ENCODE measurements at places on chromosomes 12 and 14.

GRCh38 chr14:34937442-34937841, 45.4 kb upstream of the SRP54 start:
- no peak for DNase-seq

GRCh38 chr12:122749569-122750332, 2.9 kb upstream of the DENR start:
- no peak for DNase-seq

GRCh38 chr14:20306079-20306423, 300 bp upstream of the TTC5 start:
- no peak for DNase-seq

DNA sequence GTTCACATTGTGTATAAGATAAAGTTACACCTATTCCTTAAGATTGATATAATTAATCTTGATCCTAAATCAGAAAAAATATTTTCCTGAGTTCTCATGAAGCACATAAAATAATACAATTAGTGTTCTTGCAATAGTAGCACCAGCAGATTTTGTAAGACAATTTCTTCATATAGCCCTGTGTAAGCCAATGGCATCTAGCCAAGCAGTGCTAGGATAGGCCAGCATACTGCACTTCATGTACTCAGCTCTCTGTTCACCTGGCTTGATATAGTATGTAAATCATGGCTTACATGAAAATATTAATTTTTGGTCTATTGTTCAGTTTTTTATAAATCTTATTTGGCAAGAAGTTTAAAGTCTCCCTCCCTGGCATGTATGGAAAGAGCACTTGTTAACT, 1.9 kb downstream of the KLRF2 start:
- DNase-seq, result no peak

DNA sequence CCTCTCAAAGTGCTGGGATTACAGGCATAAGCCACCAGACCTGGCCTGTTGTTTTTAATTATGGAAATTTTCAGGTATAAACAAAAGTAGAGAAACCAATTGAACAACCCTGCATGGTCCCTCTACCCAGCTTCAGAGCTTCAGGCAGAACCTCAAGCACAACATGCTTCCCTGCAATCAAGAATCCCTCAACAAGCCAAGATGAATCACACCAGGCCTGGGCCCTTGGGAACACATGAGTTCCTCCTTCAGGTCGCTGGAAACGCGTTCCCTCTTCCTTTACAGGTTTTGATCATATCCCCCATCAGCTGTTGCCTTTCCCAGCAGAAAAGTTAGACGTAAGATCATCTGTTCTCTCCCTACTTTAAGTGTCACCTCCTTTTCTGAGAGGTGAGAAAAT, 20.5 kb upstream of the CORO1C start:
- no peak for DNase-seq

DNA sequence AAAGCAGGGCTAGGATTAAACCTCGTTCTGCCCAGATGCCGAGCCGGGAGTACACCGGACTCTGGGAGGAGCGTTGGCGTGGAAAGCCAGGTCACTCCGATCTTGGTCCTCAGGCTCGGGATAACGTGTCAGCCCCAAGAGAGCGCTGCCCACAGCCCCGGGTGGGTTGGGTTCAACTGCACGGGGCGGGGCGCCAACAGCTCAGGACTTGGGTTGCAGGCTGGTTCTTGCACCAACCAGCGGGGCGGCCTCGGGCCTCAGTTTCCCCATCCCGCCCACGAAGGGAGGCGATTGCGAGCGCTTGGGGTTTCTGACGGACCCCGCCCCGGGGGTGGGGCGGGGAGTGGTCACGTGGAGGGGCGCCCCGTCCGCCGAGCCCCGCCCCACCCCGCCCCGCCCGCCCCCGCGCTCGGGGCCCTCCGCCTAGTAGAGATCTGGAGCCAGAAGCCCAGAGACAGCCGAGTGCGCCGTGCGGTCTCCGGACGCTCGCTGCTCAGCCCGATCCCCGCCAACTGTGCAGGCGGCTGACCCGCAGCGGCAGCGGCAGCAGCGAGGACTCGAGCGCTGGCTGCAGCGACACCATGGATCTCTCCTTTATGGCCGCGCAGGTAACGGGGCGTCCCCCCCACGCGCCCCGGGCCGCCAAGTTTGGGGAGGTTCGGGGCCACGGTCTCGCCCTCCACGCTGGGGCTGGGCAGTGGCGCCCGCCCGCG, at the start of gene C14orf132:
Gene C14orf132 (plus strand): TSS at position 443 of the 713 bp plus-strand sequence. CDS start 139 bp downstream, at position 582.
- peak; percentile 27 for DNase-seq

- no peak for DNase-seq
These were observed 12.7 kb downstream of the PLBD2 start for GRCh38 chr12:113370923-113371682.

DNA sequence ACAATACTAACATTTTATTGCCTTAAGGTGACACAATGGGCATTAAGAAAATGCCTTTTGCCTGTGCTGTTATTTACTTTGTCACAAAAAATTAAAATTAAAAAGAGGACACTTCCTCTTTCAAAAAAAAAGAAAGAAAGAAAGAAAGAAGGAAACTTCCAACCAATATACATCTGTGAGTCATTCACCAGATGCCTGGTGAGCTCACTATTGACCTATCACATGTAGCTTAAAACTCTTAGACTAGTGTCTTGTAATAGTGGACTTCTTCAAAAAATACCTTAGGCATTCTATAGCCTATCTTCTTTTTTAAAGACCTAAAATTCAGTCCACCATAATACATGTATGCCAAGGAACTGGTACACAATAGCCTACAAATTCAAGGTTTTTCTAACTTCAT, 4.9 kb upstream of the SOX5 start:
- no peak for DNase-seq

GRCh38 chr12:69431591-69432222, 38.5 kb upstream of the FRS2 start:
- no peak for DNase-seq

DNA sequence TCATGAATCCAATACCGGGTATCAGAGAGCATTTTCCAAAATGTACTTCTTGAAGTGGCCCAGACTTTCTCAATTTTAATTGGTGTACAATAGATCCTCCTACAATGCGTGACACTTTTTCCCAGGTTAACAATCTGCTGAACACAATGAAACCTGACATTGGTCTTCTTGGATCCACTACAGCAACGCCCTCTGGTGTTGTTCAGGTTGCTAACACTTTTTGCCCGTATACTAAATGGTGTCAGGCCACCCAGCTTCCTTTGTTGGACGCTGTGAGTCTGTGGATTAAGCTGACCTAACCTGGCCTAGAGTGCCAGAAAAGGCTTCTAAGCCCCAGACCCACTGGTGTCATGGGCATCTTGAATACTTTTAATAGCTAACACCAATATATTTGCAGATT, 89.2 kb downstream of the KCNK10 start:
- DNase-seq, result no peak

DNA sequence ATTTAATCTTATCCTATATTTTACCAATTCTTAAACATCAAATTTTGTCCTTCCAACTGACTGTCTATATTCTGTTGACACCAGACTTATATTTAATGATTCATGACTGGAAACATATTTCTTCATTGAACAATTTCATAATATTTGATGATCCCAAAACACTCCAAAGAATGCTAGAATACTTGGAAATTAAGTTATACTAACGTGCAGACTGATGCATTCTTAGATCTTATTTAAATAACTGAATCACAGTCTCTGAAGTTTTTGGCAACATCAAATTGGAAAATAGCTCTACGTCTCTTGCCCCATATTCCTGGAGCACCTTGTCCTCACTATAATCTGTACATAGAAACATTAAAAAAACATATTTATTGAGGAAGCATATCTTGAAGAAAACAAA, 127.4 kb downstream of the HMGA2 start:
- DNase-seq, result no peak

DNA sequence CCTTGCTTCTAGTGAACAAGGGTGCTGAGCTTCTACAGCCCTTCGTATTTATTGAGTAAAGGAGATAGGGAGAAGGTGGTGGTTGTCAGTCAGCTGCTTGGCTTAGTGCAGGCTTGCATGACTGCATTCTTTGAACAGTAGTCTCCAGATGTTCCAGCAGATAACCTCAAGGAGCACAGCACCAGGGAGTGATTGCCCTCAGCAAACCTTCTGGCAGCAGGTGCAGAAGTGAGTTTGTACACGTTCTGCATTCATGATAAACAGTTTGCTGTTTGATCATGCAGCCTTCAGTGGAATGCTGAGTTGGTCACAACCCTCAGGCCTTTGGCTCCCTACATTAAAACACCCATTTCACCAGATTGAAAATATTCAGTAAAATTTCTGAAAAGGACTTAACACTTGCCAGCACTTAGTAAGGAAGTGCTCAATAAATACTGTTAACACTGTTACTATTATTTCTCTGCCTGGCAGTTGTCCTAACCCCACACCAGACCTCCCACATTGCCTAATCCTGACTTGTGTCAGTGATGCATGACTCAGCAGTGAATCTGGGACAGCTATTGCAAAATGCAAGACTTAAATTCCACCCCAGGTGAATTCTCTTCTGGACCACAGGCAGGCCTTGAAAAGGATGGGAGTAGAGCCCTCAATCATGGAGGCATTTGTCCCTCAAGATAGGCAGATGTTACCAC, 18.9 kb upstream of the CARMIL3 start:
- DNase-seq, result no peak

DNA sequence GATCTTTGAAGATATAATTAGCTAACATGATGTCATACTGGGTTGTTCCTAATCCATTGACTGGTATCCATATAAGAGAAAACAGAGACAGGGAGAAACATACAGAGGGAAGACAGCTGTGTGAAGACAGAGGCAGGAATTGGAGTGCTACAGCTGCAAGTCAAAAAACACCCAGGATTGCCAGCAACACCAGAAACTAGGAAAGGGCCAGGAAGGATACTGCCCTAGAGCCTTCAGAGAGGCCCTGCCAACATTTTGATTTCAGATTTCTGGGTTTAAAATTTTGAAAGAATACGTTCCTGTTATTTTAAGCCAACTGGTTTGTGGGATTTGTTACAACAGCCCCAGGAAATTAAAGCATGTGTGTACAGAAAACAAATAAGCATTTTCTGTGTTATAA, 473.7 kb upstream of the FLRT2 start:
- DNase-seq, result no peak

GRCh38 chr14:50667684-50667995, 466 bp downstream of the SAV1 start:
- peak; percentile 55 for DNase-seq

DNA sequence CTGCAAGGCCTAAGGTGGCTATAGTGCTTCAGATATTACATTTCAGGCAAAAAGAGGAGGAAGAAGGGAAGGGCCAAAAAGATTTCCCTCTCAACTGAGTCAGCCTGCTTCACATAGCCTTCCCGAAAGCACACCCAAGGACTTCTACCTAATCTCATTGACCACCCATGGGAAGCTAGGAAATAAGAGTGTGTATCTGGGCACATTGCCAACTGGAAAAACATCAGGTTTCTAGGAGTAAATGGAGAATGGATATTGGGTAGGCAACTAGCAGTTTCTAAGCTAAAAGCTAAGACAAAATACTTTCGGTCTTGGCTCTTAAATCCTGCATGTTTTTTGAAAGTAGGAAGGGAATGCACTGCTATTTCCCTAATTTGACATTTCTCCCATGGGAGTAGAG, 221.7 kb upstream of the GRIP1 start:
- DNase-seq, result no peak

DNA sequence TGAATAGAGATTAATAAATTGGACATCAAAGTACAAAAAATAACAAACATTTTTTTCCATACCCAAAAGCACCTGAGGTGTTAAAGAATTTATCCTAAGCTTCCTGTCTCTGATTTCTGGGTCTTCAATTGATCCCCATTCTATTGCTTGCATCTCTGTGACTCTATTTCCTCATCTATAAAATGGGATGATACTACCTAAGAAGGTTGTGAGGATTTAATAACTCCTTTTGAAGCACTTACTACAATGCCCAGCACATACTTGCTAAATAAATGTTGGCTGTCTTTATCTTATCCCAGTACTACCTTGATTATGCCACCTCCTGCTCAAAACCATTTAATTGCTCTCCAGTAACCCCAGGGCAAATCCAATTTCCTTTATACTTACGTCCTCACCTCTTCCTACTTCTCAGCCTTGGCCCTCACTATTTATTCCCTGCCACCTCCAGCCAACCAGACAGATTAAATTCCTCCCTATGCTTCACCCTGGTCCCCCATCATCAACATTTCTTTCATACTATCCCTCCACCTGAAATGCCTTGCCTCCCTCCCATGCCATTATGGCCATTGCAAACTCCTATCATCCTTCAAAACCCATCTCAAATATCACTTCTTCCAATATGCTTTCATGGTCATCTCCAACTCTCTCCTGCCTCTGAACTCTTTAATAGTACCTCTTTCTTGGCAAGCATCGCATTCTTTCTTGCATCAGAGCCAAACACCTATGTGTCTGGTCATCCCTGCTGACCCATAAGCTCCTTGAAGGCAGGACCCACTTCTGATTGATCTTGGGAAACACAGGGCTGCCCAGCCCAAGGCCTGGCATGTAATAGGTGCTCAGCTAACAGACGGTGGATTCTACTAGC, 7.9 kb upstream of the ASIC1 start:
- no peak for DNase-seq

DNA sequence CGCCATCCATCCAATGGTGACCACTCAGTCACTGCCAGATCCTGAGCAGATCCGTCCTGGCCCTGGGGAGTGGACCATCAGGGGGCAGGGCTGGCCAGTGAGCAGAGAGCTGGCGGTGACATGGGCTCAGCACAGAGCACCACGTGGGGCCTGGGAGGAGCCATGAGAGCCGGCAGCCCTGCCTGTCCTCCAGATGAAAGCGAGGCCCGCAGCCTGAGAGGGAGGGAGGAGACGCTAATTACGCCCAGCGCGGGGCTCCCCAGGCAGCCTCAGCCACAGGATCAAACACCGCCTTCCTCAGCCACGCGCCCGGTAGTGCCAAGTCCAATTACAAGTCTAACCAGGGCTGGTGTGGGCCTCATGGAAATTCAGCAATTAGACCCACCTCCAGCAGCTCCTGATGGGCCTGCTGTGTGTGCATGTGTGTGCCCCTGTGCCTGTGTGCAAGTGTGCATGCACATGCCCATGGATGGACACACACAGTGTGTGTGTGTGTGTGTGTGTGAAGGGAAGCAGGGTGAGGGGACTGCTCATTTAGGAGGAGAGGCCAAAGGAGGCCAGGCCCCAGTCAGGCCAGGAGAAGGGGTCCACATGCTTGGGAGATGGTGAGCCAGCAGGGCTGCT, 68.0 kb downstream of the KIF26A start:
- peak; percentile 66 for DNase-seq

- DNase-seq, result no peak
These were observed 1.4 kb upstream of the SOX5 start for GRCh38 chr12:23950775-23951451.

DNA sequence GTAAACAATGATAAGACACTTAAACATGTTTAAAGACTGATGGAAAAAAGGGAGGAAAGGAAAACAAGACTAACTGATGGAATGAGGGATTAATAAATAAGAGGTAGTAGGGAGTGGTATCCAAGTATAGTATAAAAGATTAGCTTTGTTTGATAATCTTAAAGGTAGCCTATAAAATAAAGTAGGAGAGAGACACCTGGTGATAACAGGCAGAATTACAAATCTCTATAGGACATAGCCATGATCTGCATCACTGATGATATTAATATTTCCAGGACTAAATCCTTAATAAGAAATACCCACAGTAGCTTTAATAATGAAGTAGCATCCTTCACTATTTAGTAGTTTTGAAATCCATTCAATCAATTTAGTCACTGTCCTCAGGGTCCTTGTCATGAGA, 30.4 kb downstream of the DLGAP5 start:
- no peak for DNase-seq
